ENCODE measurements at places on chromosomes 5 and 9.

- DNase-seq = no peak
Measured at GRCh38 chr9:99565203-99565602, 256.5 kb upstream of the NR4A3 start.

GRCh38 chr5:51181208-51181894 lies 201.9 kb upstream of the ISL1 start:
- DNase-seq = no peak

- no peak for DNase-seq
Measured at GRCh38 chr5:84425365-84425881, 40.7 kb upstream of the EDIL3 start.

DNA sequence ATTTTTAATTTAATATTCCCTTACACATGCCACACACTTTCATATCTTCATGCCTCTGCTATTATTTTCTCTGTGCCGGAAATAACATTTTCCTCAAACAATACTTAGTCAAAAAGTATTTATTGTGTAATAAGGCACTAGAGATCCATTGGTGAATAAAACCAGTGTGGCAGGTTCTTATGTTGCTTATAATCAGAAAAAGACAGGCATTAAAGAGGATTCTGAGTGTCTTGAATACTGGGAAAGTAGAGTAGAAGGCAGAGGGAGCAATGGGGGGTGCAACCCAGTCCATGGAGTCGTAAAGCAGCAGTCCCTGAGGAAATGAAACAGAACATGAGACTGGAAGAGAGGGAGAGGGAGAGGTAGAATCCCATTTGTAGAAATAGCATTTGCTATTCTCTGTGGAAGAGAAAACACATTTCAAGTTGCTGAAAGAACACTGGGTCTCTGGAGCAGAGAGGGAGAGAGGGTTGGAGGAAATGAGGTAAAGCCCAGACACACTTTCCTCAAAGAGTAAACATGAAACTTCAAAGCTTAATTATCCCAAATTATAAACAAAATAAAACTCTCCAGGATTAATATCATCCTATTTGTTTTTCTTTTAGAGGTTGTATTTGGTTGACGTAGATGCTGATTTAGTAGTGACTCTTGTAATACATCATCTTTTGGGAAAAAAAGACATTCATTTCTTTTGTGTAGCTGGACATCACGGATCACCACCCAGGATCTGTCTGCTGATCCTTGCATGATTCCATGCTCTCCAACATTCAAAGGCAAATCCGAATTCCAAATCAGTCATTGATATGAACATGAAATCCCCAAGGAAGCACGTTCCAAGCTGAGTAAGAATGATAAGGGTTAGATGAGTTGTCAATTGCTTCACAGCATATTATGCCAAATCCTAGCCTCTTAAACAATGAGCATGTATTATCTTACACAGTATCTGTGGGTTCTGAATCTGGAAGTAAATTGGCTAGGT lies 37.4 kb upstream of the GRAMD2B start:
- no peak for DNase-seq

- DNase-seq = no peak
Measured at GRCh38 chr9:98791608-98792490, 4.5 kb downstream of the ANKS6 start.
